Right kidney (tissue), 9 donors: ENCODE measurements at places on chromosomes 3 and 15.

- DNase-seq, result no peak
Observed at GRCh38 chr3:183460081-183461055, 31.9 kb upstream of the MCF2L2 start.

- DNase-seq, result no peak
Observed at GRCh38 chr15:91660174-91660649, 193.3 kb upstream of the SLCO3A1 start.

- DNase-seq, result no peak
Observed at GRCh38 chr3:157692468-157692867, 189.3 kb upstream of the VEPH1 start.

DNA sequence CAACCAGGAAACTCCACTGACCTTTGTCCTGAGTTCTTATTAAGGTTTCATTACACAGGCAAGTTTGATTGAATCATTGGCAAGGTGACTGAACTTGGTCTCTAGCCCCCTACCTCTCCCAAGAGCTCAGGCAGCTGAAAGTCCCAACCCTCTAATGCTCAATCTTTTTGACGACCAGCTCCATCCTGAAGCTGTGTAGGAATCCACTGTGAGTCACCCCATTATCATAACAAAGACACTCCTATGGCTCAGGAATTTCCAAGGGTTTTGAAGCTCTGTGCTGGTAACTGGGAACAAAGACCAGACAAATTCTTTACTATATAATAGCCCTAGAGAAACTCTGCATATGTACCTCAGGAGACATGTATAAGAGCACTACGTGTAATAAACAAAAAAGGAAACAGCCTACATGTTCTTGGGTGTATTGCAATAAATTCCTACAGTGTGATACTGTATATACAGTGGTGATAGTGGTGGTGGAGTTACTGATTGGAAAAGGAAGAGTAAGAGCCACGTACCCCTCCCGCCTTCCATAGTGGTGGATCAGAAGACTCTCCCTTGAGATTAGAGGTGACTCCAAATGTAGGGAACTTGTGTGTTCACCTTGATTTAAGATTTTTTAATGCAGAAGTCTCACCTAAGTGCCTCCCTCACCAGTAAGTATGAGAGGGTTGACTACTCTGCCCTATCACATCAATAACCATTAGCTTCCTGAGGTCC lies 116.6 kb downstream of the ST8SIA2 start:
- DNase-seq, result no peak

GRCh38 chr3:11591391-11592282 lies 52.1 kb downstream of the VGLL4 start:
- peak; percentile 61 for DNase-seq

GRCh38 chr3:192207651-192208050 lies 519.7 kb downstream of the FGF12 start:
- DNase-seq, result no peak

DNA sequence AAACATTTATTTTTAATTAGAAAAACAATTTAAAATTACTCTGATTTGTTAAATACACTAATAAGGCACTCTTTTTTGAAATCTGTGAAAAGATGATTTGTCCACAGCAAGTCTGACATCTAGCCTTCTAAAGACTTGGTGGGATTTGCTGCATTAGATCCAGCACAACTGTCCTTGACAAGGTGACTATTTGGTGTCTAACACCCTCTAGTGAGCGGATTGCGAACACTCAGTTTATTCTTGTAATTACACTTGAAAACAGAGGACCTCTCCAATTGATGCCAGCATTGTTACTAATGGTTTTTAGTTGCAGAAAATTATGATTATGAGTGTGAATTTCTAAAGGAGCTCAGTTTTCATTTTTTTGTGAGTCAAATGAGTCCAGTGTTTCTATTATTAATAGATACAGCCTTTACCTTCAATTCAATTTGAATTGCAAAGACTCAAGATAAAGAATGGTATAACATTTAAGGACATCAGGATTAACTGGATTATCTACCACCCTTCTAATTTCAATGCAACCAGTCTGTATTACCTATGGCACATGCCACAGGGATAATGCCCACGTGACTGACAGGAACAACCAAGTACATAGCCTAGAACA lies 29.7 kb upstream of the STRIT1 start:
- DNase-seq, result peak; percentile 18

GRCh38 chr3:130969621-130970020 lies 57.0 kb downstream of the ASTE1 start:
- no peak for DNase-seq

DNA sequence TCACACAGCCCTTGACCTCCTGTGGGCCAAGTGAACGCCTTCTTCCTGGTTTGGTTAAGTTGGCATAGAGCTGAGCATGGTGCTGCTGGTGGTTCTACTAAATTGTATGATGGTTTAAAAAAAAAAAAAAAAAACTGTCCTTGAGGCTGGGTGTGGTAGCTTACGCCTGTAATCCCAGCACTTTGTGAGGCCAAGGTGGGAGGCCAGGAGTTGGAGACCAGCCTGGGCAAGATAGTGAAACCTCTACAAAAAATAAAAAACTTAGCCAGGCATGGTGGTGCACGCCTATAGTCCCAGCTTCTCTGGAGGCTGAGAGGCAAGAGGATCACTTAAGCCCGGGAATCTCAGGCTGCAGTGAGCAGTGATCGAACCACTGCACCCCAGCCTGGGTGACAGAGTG lies 58.9 kb upstream of the FLNB start:
- no peak for DNase-seq
